Uterine smooth muscle cell (primary cell): ENCODE measurements at places on chromosomes 7 and 10. TPM values are rescaled to one million over a fixed set of nuclear protein-coding genes. Genes with fewer than 3 reads are reported as not detected.

The WASHC2A gene
- 45.5 and 77.6 TPM in 2 replicates for total RNA-seq

The ABCB8 gene
- total RNA-seq: 43.1 and 50.1 TPM in 2 replicates

The CFAP43 gene
- 0.11 and 0.12 TPM in 2 replicates for total RNA-seq

The TUBAL3 gene
- not detected in 2 replicates for total RNA-seq

The DDX50 gene
- total RNA-seq: 75.9 and 90.2 TPM in 2 replicates

The AFAP1L2 gene
- total RNA-seq: 0.22 and 1.4 TPM in 2 replicates

The RSPH10B2 gene
- total RNA-seq: 0.37 TPM in 1 of 2 replicates, not detected in the other

The C10orf67 gene
- total RNA-seq: 0.11 and 0.12 TPM in 2 replicates
